ENCODE measurements at places on chromosomes 6 and 20.

GRCh38 chr20:41573955-41574354, 44.2 kb downstream of the CHD6 start:
- DNase-seq, result no peak

DNA sequence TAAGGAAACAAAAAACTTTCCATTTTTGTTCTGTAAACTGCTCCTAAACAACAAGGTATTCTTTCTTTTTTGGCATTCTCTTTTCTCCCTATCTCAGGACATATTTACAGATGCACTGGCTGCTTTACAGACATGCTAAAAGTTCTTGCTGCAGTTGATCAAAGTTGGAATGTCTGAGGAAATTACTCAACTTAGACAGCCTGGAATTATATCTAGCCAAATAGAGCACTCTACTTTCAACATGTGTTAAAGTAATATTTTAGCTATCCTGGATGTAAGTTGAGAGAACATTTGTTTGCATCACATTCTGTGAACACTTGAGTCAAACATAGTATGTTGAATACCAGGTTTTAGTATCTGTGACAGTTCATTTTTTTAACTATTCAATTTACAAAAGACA, 24.8 kb downstream of the TASP1 start:
- no peak for DNase-seq

- no peak for DNase-seq
Observed at GRCh38 chr6:19873031-19873430, 35.9 kb downstream of the ID4 start.

DNA sequence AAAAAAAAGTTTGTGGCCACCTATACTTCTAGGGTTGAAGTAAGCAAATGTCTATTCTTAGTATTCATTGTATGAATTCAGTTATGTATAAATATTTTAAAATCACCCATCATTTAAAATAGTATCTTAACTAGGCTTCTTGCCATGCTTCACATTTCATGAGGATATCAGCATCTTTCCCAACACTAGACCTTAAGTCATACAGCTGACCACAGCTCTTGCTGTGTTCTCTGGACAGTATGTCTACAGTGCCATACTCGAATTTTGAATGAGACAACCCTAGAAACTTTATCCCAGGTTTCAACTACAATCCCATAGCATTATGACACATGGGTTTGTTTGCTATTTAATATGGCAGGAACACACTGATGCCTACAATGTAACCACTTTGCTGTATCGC, 5.2 kb downstream of the TXNDC5 start:
- no peak for DNase-seq

- no peak for DNase-seq
Observed at GRCh38 chr20:3839328-3839727, 7.3 kb upstream of the MAVS start.
